SJSA1 (cell line): ENCODE measurements at places on chromosomes 11 and 22. TPM values are rescaled to one million over a fixed set of nuclear protein-coding genes. Genes with fewer than 3 reads are reported as not detected.

The SLC22A8 gene
- not detected in 2 replicates for total RNA-seq

The TTLL1 gene
- total RNA-seq = 15.8 and 25.8 TPM in 2 replicates

The TIGD3 gene
- 0.25 TPM in 1 of 2 replicates, not detected in the other for total RNA-seq

- no peak for DNase-seq
Observed at GRCh38 chr11:132035766-132036165, 665.4 kb downstream of the NTM start.

DNA sequence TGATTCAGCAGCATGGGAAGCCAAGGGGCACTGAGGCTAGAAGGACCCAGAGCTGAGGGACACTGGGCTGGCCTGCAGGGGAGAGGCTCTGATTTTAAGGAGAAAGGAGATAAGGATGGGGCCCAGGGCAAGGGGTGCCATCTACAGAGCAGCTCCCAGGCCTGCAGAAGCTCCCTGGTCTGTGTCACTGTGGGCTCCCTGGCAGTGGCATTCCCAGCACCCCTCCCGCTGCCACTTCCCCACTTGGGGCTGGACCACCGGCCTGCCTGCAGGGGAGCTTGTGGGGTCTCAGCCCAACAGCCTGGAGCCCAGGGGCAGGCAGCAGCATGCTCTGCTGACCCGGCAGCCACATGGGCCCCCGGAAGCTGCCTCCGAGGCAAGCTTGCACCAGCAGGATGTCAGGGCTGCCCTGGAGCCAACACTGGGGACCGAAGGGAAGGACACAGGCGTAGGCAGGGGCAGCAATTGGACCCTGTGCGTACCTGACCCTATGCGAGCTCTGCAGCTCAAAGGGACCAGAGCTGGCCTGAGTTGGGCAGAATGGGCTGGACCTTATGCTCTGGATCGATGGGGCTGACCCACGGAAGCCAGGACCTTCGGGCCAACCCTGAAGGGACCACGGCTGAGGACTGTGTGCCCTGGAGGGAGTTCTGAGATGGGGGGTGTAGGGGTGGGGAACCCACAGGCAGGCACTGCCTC, 35.4 kb upstream of the WNT7B start:
- no peak for DNase-seq
